Fibroblast of skin of right quadriceps (primary cell): ENCODE measurements at places on chromosomes 7 and 10.

- no peak for DNase-seq
Observed at GRCh38 chr7:50599385-50599784, 34.2 kb upstream of the DDC start.

- no peak for DNase-seq
Observed at GRCh38 chr10:95783741-95784140, 27.8 kb downstream of the ENTPD1 start.

DNA sequence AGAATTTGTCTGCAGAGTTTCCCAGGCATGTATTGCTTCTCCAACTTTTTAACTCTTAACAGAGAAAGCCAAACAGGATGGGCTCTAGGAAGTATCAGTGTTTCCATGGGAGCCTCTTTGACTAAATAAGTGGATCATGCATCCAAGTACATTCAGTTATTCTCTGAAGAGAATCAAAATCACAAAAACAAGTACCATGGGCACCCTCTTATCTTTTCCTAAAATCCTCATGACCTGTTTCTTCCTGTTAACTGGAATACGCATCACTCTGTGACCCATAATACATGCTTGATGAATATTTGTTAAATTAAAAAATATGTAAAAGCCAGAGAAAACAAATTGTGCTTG is 186.9 kb upstream of the MGMT start:
- no peak for DNase-seq

- DNase-seq: no peak
Observed at GRCh38 chr10:79979976-79980687, 31.2 kb upstream of the SFTPD start.

DNA sequence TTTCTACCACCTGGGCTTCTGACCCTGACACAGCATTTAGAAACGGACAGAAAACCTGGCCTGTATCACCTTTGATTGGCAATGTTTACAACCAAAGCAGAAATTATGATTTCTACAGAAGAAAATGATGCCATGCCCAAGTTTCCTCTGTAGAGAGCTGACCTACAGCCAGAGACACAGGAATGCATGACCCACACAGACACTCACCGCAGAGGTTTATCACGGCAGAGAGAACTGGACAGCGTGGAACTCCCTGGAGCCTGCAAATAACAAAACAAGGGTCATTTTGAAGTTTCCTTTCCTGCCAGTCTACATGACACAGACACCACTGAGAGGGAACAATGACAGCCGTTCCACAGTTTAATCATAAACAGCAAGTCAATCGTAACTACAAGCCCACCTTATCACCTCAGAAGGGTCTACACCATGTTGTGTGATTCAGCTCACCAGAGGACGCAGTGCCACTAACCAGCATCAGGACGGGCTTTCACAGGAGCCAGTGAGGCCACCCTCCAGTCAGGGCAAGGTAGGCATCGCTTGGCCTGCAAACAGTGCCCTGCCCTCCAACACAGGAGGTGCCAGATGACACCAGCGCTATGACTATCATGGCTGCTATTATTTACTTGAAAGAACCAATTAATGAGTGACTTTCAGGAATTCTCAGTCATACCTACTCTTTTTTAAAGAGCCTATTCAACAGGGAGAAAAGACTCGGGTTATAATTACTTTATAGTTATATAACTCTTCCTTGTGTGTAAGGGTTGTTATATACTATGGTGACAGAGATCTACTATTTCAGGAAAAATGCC is 139.9 kb downstream of the TNS3 start:
- DNase-seq: no peak

DNA sequence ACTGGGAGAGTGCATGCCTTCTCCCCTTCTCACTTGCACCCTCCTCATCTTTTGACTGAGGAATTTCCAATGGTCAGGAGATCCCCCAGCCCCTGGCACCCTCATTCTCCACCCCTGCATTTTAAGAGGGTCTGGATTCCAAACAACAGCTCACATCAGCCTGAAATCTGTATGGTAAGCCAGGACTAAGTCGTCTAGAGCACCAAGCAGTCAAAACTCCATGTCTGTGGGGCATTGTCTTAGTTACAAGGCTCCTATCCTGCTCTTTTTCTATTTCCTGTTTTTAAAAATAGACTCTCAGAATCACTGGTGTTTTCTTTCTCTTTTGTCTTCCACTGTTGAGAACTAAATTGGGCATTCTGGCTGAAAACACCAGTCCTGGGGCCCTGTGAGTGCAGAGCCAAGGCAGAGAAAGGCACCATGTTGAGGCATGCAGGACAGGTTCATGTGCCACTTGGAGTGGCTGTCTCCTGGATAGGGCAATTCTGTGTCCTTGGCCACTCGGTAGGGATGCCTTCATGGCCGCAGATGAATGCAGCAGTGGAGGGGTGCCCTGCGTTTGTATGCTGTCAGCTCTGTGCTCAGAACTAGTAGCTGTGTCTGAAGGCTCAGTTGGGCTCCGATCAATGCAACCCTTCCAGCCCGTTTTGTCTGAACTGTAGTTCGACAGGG is 216.6 kb upstream of the YAE1 start:
- DNase-seq: no peak

- peak; percentile 92 for DNase-seq
Observed at GRCh38 chr7:140696024-140696679, 356 bp upstream of the NDUFB2 start.

DNA sequence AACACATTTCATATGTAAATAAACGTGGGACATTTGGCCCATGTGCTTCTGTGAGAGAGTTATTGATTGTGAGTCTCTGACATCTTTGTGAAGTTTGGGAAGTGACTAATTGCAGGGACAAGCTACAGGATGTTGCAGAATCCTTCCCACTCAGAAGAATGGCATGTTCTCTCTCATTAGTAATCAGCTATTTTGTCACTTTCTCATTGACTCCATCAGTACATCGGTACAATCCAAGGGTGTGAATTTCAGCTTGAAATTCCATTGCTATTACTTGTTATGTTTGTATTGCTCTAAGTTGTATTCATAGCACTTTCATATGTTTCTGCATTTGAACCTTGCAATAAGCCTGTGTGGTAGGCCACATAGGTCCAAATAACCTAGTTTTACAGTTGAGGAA is 100.0 kb upstream of the KCNMA1 start:
- DNase-seq: peak; percentile 97

GRCh38 chr7:23662124-23662983 is 17.6 kb upstream of the FAM221A start:
- DNase-seq: peak; percentile 38

- DNase-seq: peak; percentile 52
Observed at GRCh38 chr10:9302140-9302746, 1247.8 kb downstream of the GATA3 start.

GRCh38 chr7:40301486-40302068 is 166.8 kb downstream of the SUGCT start:
- DNase-seq: peak; percentile 15

GRCh38 chr7:128876978-128877755 is 14.5 kb downstream of the ATP6V1F start:
- no peak for DNase-seq

DNA sequence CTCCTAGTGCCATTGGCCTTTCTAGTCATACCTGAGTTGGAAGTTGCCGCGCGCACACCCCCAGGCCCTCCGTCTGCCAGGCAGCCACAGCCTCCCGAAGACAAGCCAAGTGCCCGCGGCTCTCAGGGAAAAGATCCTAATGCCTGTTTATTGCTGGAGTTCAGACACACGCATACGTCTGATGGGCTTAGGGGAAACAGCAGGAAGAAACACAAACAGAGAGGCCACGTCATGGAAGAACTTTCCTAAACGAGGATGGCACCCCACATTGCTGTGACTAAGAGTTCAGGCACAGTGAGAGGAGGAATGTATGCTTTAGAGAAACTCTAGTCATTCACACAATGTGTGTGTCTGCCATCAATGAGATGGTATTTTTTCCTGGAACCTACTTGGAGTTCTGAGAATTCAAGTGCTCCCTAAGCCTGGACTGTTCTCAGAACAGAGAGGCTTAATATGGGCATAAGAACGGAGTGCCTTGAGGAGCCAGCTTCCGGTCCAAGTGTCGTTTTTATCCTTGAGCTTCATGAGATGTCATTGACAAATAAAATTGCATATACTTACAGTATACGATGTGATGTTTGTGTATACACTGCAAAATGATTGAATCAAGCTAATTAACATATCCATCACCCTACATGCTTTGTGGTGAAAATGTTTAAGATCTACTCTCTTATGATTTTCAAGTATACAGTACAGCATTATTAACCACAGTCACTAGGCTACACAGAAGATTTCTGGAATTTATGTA is 11.6 kb upstream of the RBP3 start:
- DNase-seq: peak; percentile 15

DNA sequence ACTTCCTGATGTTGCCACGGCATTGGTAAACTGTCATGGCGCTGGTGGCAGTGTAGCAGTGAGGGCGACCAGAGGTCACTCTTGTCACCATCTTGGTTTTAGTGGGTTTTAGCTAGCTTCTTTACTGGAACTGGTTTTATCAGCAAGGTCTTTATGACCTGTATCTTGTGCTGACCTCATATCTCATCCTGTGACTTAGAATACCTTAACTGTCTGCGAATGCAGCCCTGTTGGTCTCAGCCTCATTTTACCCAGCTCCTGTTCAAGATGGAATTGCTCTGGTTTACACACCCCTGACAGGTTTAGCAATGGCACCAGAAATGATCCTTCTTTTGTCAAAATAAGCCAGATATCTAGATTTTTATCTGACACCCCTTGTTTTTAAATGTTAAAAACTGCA is 85.3 kb downstream of the ARL4A start:
- no peak for DNase-seq

DNA sequence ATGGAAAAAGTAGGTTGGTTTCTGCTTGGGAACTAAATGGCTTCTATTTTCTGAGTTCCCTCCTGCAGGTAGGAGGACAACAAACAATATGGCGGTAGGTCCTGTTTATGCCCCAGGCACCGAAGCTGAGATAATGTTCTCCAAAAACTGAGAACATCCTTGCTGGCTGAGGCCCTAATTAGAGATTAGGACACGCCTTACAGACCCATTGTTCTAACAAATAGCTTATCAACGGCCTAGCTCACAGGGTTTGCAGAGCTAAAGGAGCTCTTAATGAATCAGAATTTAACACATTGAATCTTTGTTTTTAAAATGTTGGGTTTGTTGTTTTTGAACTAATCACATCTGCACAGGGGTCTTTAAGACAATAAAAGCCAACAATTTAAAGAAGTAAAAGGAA is 37.0 kb downstream of the HTR5A start:
- no peak for DNase-seq

GRCh38 chr10:49625411-49625810 is 11.6 kb downstream of the CHAT start:
- no peak for DNase-seq

DNA sequence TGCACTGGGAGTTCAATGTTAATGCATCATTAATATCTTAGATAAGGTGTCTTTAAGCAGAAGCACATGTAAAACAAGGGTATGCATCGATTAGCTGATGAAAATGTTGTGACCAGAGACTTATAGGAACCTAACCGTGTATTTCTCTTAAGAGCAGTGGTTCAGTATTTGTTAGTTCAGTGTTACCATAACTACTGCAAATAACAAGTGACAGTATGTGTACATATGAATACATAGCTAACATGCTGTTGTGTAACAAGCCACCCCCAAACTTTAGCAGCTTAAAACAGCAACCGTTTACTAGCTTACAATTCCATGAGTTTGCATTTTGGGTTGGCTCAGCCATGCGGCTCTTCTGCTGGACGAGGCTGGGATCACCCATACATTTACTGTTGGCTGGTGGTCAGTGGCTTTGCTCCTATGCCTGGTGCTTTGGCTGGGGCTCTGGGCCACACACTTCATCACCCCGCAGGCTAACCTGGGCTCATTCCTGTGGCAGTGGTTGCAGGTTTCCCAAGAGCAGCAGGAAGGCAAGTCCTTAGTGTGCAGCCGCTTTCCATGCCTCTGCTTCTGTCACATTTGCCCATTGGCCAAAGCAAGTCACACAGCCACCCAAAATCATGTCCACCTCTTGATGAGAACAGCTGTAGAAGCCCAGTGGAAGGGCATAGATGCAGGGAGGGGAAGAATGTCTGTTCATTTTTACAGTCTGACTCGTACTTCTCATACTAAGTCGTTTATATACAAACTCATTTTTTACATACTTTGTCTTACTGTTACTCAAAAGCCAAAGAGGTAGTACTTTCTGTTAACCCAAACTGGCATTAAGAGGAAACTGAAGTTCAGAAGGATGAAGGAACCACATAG is 103.3 kb upstream of the GATA3 start:
- DNase-seq: peak; percentile 64

DNA sequence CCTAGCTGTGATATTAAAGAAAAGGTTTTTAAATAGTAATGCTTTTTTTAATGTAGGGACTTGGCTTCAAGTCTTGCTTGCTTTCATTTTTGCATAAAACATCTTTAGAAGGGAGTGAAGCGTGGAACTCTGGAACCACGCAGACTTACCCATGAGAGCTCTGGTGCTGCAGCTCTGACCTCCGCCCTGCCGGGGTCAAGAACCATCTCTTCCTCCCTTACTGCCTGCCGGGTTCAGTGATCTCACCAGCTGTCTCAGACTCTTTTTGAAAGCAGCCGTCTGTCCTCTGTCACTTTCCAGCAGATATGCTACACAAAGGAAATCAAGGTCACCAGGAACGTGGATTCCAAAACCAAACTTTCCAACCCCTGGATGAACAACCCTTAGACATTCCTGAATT is 353.8 kb downstream of the GPR37 start:
- no peak for DNase-seq

DNA sequence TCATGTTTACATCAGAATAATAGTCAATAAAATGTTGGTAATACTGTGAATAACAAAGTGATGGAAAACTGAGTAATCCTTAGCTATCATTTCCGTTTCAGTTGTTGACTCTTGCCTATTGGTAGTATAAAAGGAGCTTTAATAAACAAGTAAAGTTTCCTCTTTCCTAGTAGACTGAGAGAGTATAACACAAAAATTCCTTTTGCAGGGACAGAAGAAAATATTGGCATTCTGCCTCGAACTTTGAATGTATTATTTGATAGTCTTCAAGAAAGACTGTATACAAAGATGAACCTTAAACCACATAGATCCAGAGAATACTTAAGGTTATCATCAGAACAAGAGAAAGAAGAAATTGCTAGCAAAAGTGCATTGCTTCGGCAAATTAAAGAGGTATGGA is 9.4 kb downstream of the KIF20B start:
- no peak for DNase-seq

- DNase-seq: no peak
Observed at GRCh38 chr7:117389871-117390270, 37.4 kb downstream of the ASZ1 start.

- peak; percentile 9 for DNase-seq
Observed at GRCh38 chr10:53765311-53765710, 992.7 kb upstream of the MBL2 start.

DNA sequence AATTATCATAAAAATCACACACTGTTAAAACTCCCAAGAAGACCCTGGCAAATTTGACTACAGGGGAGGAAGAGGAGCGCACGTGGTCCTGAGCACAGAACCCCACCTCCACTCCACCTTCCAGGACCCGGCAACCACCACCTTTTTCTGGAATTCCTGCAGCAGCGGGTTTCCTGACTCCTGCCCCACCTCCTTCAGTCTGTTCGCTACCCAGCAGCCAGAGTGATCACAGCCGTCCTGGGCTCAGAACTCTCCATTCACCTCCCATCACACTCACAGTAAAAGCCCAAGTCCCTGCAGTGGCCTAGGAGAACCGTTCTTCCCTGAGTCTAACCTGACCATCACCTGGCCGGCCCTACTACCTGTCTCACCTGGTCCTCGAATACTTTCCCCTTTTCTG is 107.4 kb upstream of the FAM204A start:
- DNase-seq: no peak

GRCh38 chr7:105353752-105354328 is 34.9 kb downstream of the SRPK2 start:
- no peak for DNase-seq

- peak; percentile 99 for DNase-seq
Observed at GRCh38 chr7:94375691-94376090, 19.0 kb upstream of the COL1A2 start.

GRCh38 chr10:131703541-131703940 is 197.3 kb upstream of the PPP2R2D start:
- no peak for DNase-seq
